ENCODE measurements at places on chromosomes 2 and 18. TPM values are rescaled to one million over a fixed set of nuclear protein-coding genes. Genes with fewer than 3 reads are reported as not detected.

DNA sequence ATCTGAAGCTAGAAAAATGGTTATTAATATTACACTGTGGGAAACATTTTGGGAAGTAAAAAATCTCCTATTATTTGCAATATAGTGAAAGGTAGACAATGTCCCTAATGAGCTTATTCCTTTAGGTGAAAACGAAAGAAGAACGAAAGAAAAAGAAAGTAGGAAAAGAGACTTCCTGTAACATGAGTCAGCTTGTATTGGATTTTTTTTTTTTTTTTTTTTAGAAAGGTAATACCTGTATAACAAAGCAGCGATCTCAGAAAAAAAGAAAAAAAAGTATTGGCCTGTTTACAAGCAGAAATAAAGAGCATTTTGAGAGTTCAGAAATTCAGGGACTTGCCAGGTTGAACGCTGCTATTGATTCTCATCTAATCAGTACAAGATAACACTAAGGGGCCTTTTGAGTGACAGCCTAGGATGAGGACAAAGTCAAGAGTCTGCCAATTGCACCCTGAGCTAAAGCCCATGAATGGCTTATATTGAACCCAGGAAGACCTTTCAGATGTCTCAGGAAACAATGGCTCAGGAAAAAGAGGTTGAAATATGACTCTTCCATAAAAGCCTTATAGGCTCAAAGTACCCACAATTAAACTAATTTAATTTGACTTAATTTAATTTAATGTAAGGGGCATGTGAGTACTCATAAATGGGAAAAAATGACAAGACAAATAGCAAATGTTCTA lies 615.6 kb upstream of the CDH2 start:
- DNase-seq: no peak

- DNase-seq: no peak
Observed at GRCh38 chr18:63067939-63068338, 251.6 kb downstream of the BCL2 start.

DNA sequence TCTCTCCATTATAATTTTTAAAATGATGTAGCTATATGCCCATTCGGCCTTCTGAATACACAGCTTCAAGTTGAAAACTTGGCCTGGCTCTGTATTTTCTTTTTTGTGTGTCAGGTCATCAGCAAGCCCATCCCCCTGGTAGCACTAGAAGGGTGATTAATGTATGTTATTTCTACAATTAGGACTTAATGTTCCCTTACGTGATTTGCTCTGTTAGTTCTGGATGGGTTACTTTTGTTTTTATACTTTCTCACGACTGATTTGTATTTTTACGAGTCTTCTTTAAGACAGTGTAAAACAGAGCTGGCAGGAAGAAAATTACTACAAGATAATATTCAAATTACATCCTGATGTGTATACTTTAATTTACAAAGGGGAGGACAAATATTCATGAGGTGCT lies 88.4 kb upstream of the RGPD4 start:
- no peak for DNase-seq

- DNase-seq: no peak
Observed at GRCh38 chr2:10892796-10893350, 18.9 kb upstream of the KCNF1 start.

DNA sequence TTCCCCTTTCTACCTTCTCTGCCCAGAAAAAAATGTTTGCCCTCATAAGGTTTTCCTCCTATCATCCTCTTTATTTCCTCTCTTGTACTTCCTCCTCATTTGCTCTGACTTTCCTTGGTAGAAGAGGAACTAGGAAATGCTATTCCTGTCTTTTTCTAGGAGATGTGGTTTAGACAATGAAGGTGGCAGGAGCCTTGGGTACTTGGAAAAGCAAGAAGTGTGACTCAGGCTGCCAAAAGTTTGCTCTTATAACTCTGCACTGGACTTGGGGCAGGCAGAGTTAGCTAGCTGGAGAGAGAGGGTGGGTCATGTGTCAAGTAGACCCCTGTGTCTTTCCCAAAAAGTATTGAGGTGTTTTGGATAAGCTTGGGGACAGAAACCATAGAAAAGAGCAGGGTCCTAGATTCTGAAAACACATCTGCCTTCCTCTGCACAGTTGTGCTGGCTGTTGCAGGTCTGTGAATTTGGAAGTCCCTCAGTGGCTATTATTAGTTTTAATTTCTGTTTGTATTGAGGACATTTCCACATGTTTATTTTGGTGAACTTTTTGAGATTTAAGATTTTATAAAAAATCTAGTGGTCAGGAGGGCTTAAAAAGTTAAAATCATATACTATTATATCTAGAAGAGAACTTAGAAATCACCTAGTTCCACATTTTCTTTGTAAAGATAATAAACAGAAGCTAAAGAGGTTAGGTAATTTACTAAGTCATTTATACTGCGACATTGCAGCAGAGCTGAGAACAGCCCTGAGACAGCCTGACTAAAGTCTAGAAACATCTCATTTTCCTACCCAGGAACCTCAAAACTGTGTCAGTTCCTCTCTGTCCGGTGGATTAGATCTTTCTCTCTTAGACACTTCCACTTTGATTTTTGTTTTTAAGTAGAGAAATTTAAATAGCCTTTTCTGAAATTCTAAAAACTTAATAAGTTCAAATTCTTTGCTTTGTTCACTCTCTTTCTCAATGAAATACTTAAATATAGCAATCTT lies 16.0 kb downstream of the INSIG2 start:
- DNase-seq: no peak

DNA sequence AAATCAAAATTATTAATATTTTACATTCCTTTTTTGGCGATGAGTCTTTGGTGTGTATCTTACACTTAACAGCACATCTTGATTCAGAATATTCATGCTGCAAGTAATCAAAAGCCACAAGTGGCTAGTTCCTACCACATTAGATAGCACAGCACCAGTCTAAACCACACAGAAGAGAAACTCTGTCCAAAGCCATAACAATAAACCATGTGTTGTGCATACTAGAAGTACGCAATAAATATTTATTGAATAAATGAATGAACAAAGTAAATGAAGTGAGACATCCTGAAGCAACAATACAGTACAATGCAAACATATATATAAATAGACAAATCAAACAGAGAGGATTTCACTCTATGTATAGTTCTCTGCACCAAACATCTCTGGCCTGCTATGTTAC lies 287.3 kb downstream of the EXOC6B start:
- no peak for DNase-seq

- DNase-seq: peak; percentile 28
Observed at GRCh38 chr2:52571380-52572347, 1195.9 kb upstream of the CHAC2 start.

DNA sequence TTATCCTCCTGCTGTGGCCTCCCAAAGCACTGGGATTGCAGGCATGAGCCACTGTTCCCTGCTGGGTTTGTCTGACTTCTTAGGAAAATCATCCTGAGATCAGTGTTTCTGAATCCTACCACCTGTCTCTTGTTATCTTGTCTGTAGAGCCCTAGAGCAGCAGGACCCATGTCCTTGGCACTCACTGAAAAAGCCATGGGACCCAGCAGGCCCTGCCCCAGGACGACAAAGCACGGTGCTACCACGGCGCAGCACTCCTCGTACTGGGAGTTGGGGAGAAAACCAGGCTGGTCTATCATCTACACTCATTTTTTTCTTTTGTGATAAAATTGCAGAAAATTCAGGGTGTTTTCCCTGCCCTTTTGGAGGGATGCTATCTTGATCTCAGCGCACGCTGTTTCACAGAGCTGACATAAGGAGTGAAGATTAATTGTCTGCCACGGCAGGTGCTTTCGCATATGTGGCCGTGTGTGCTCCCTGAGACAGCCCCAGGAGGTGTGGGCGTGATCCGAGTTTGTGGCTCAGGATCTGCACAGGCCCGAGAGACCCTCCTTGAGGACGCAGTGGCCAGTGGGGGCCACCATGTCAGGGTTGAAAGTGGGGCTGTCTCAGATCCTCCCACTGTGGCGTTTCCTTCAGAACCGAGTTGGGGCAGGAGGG lies 179.1 kb downstream of the LDLRAD4 start:
- no peak for DNase-seq

DNA sequence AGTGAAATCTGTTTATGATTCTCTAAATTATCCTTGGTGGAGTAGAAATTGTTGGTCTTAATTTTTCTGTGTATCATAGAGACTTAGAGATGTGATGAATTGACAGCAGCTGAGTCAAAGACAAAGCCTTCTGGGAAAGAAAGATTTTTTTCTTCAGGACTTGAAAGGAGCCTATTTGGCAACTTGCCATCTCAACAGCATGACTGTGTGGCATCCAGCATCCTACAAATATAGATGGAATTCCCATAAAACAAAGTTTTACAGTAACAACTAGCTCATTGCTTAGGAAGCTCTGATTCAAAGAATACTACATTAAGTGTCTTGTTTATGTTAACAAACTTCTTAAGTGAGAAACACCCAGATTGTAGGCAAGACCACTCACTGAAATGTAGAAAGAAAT lies 79.2 kb upstream of the SETBP1 start:
- no peak for DNase-seq

- DNase-seq: no peak
Observed at GRCh38 chr2:38978908-38979307, 89.2 kb downstream of the ARHGEF33 start.

The KIF5C gene
- 1.2 TPM for total RNA-seq

The IL1R2 gene
- 1.4 TPM for total RNA-seq

The UBR3 gene
- 112 TPM for total RNA-seq

The NT5DC4 gene
- not detected for total RNA-seq

The PROC gene
- not detected for total RNA-seq

The SLC30A3 gene
- 10.4 TPM for total RNA-seq

The MYO5B gene
- 0.38 TPM for total RNA-seq

The CDKL4 gene
- total RNA-seq: not detected

The CRYGC gene
- not detected for total RNA-seq

Measured in Right ventricle myocardium superior (tissue), 1 donor.